Activated CD8-positive, alpha-beta memory T cell treated with anti-CD3 and anti-CD28 coated beads, Interleukin-2, amount 10 ng/mL, durations not matched to agents 7 days and 5 days (primary cell): ENCODE measurements at places on chromosomes 7 and 10. TPM values are rescaled to one million over a fixed set of nuclear protein-coding genes. Genes with fewer than 3 reads are reported as not detected.
A peak's percentile ranks its signal among the peaks of the same experiment; 100 is the strongest.

DNA sequence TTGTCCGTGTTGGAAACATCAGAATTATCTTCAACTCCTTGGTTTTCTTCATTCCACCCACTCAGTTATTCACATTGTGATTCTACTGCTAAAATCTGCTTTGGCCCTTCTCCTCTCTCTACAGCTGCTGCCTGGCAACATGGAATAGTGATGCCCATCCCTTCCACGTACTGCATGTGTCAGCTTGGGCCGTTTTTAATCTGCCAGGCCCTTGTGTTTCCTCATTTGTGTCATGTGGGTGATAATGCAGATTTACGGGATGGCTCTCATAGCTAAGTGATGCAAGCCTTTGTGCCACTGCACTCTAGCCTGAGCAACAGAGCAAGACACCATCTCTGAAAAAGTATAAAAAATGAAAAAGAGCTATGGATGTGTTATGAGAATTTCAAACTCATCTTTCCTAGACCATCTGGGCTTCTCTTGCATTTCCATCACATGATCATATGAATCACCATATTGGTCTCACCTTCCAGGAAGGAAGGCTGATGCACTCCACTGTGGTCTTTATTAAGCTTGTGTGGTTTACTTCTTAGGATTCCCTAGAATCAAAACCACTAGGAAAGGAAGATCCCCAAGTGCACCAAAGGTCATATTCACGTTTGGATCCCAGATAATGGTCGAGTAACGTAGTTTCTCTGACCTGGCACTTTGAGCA, 20.6 kb upstream of the CELF2 start:
- peaks cover 4% of the 10 kb centered on the region for H3K4me1 ChIP-seq
- H3K36me3 ChIP-seq: peaks cover 1% of the 10 kb centered on the region
- H3K4me3 ChIP-seq: no peak overlapping the region

- no peaks in the 10 kb centered on the region for H3K27me3 ChIP-seq
- no peak for DNase-seq
- no peak overlapping the region for H3K4me3 ChIP-seq
- peaks cover 10% of the 10 kb centered on the region for H3K36me3 ChIP-seq
- H3K27ac ChIP-seq: no peak overlapping the region
Observed at GRCh38 chr7:35003679-35004303, 33.5 kb downstream of the DPY19L1 start.

GRCh38 chr10:32372000-32372875, 25.3 kb upstream of the EPC1 start:
- H3K4me3 ChIP-seq: no peak overlapping the region
- DNase-seq: no peak
- no peaks in the 10 kb centered on the region for H3K27me3 ChIP-seq
- peaks cover 37% of the 10 kb centered on the region for H3K4me1 ChIP-seq

GRCh38 chr10:96578633-96579032, 8.2 kb downstream of the TM9SF3 start:
- no peak overlapping the region for H3K27ac ChIP-seq
- no peak overlapping the region for H3K4me3 ChIP-seq
- H3K36me3 ChIP-seq: peaks cover 32% of the 10 kb centered on the region
- DNase-seq: no peak
- no peaks in the 10 kb centered on the region for H3K27me3 ChIP-seq
- peaks cover 19% of the 10 kb centered on the region for H3K4me1 ChIP-seq

DNA sequence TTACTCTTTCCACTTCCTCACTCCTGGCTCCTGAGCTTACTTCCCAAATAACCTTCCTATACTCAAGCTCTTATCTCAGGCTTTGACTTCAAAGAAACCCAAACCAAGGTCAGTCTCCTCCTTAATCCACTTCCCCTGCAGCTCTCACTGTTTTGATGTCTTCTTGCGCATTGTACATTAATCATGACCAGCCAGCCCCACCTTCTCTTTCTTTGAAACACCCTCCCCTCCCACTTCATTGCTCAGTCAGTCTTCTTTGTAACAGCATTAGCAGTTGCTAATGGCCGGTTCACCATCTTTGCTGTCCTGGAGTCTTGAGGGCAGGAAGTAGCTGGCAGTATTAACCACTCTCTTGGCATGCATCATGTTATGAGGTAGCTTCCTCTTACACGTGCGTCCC, 57.9 kb upstream of the CHCHD3 start:
- H3K36me3 ChIP-seq: no peaks in the 10 kb centered on the region
- no peak overlapping the region for H3K4me3 ChIP-seq
- peaks cover 3% of the 10 kb centered on the region for H3K4me1 ChIP-seq
- no peak overlapping the region for H3K27ac ChIP-seq
- no peak for DNase-seq
- peaks cover 19% of the 10 kb centered on the region for H3K27me3 ChIP-seq

Gene SH2D4B
- not detected for total RNA-seq

DNA sequence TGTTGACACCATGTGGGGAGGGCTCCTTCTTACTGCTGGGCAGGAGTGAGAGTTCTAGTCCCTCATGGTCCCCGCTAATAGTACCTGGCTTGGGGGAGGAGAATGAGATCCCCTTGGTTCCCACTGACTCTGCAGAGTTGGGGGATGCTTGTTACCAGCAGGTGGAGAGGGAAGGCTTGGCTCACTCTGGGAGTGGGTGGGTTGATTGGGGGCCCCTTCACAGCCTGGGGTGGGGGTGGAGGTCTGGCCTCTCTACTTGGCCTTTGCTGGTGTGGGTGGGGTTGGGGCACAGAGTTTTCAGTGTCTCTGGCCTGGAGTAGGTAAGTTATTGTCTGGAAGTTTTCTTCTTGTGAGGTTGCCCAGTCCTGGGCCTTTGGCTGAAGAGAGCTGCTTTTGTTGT, 31.9 kb downstream of the ADCY1 start:
- no peaks in the 10 kb centered on the region for H3K27me3 ChIP-seq
- no peak overlapping the region for H3K4me3 ChIP-seq
- DNase-seq: peak; percentile 28
- H3K36me3 ChIP-seq: no peaks in the 10 kb centered on the region
- no peak overlapping the region for H3K27ac ChIP-seq
- H3K4me1 ChIP-seq: no peaks in the 10 kb centered on the region

GRCh38 chr10:117001144-117001543, 3.8 kb downstream of the SHTN1 start:
- DNase-seq: no peak
- H3K36me3 ChIP-seq: peaks cover 2% of the 10 kb centered on the region
- peaks cover 2% of the 10 kb centered on the region for H3K4me1 ChIP-seq

DNA sequence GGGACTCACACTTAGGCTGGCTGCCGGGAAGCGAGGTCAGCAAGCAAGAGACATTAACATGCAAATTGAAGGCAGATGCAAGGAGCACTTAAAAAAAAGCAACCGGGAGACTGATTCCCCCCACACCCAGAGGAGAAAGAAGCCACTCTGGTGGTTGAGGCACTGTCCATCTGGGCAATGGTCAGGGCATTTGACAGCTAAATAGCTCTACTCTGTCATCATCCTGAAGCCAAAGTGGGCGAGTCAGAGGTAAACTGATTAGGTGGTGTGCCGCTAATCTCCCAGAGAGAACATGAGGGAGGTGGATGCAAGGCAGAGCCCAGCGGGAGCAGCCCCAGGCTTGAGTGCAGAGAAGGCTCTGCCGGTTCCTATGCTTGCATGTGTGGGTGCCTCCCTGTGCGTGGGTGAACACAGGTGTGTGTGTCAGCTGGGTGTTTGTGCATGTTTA, 100.6 kb downstream of the PLXNA4 start:
- no peaks in the 10 kb centered on the region for H3K36me3 ChIP-seq
- H3K27ac ChIP-seq: no peak overlapping the region
- H3K4me3 ChIP-seq: no peak overlapping the region

GRCh38 chr10:70405037-70405824, 1.3 kb downstream of the EIF4EBP2 start:
- H3K27ac ChIP-seq: peak overlapping the region; percentile 90
- no peaks in the 10 kb centered on the region for H3K27me3 ChIP-seq
- peaks cover 20% of the 10 kb centered on the region for H3K36me3 ChIP-seq
- peaks cover 36% of the 10 kb centered on the region for H3K4me1 ChIP-seq

DNA sequence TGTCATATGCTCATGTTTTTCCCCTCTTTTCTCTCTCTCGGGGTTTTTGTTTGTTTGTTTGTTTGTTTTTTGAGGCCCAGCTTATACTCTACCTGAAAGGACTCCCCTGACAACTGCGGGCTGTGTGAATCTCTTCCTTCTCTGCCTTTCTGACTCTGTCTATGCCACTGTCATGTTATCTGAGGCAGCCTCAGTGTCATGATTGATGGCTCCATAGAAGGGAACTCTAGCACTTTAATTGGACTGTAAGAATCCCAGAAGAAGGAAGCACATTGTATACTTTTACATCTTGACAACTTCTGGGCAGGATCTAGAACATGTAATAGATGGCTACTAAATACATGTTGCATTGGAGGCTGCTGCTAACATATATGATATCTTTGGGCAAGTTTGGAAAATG, 25.4 kb downstream of the AKR1B15 start:
- no peak overlapping the region for H3K27ac ChIP-seq
- H3K36me3 ChIP-seq: no peaks in the 10 kb centered on the region
- peaks cover 20% of the 10 kb centered on the region for H3K27me3 ChIP-seq
- peaks cover 3% of the 10 kb centered on the region for H3K4me1 ChIP-seq
- no peak for DNase-seq

Gene LRRTM3
- total RNA-seq: not detected

DNA sequence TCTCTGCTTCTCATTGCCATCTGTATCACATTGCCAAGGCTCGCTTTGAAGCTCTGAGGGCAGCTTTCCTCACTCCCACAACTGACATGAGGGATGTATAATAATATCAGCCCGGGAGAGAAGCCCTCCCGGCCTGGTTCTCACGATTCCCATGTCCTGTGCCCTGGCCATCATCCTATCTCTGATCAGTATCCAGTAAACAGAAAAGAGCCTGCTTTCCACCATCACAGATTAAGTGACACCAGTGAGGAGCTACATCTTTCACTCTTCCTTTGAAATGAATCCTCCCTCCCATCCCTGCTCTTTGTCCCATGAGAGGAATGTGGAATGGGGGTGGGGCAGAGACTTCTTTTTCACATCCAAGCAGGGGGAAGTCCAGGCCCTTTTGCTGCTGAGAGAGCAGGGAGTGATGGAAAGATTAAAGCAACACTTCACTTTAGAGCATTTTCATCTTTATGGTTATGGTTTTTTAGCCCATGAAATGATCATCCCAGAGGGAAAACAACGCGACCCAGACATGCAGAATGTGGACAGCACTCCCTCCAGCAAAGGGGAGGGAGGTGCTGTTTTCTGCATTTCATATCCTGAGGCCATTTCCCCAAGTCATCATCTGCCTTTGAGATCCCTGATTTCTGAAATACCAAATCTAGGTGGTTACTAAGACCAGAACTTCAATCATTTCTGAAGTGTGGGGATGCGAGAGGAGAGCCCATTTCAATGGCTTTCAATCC, 84.6 kb upstream of the LYZL1 start:
- H3K4me3 ChIP-seq: no peak overlapping the region
- H3K27ac ChIP-seq: no peak overlapping the region
- no peaks in the 10 kb centered on the region for H3K36me3 ChIP-seq
- H3K27me3 ChIP-seq: no peaks in the 10 kb centered on the region

DNA sequence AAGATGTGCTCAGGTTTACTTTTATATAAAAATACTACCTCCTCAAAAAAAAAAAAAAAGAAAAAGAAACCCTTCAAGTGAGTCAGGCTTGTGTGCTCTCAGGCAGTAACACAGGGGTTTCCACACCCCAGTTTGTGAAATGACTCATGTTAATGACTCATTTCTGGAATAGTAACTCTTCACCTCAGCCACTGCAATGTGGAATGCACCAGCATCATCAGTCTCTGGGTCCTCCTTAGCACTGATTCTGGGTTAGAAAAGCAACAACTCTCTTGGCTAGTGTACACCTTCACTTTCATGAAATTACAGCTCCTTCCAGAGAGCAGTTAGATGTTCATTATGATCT, 110.6 kb downstream of the EMX2 start:
- peak overlapping the region; percentile 50 for H3K27ac ChIP-seq
- DNase-seq: peak; percentile 72
- H3K27me3 ChIP-seq: peaks cover 22% of the 10 kb centered on the region
- H3K36me3 ChIP-seq: peaks cover 5% of the 10 kb centered on the region
- peaks cover 24% of the 10 kb centered on the region for H3K4me1 ChIP-seq

- no peak for DNase-seq
- H3K27ac ChIP-seq: no peak overlapping the region
- no peaks in the 10 kb centered on the region for H3K36me3 ChIP-seq
- H3K4me3 ChIP-seq: no peak overlapping the region
- H3K27me3 ChIP-seq: no peaks in the 10 kb centered on the region
- H3K4me1 ChIP-seq: no peaks in the 10 kb centered on the region
Observed at GRCh38 chr10:20627087-20627486, 270.0 kb downstream of the NEBL start.

- H3K4me1 ChIP-seq: peaks cover 5% of the 10 kb centered on the region
- DNase-seq: no peak
- H3K36me3 ChIP-seq: no peaks in the 10 kb centered on the region
- no peaks in the 10 kb centered on the region for H3K27me3 ChIP-seq
Observed at GRCh38 chr7:155469-155900, 36.9 kb upstream of the FAM20C start.

Gene TMEM273
- 44.9 TPM for total RNA-seq

DNA sequence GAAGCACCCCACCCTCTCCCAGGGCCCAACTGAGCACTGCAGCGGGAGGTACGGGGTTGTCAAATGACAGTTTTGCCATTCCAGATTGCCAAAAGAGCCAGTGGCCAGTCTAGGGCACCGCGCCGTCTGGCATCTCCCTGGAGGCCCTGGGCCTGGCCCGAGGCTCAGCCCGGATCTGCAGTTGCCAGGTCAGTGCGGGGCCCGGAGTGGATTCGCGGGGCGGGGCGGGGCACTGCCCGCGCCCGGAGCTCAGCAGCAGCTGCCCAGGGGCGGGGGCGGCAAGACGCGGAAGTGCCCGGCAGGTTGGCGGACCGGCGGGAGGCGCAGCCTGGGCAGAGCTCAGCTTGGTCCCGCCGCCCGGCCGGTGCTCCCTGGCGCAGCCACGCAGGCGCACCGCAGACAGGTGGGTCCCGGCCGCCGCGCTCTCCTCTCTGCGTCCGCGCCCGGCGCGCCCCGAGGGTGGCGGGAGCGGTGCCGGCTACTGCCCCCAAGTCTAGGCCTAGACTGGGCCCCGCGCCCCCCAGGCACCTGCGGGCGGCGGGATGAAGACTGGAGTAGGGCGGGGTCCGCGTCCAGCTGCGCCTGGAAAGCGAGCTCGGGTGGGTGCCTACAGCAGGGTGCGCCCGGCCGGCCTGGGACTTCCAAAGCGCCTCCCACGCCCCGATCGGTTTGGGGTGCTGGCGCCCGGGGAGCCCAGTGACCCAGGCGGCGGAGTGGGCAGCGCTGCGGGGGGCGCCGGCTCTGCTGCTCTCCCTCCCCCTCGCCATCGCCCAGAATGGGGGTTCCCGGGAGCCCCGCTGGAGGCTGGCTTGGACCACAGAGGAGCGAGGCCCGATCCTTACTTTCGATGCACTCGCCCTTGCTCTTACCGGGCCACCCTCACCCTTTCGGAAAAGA, at the start of gene IRF5:
TSS of gene IRF5 (plus strand) at position 281 of the 897 bp plus-strand sequence. CDS start 4,155 bp downstream, outside the sequence.
- DNase-seq: no peak
- H3K36me3 ChIP-seq: peaks cover 1% of the 10 kb centered on the region
- H3K4me1 ChIP-seq: peaks cover 44% of the 10 kb centered on the region
- peaks cover 15% of the 10 kb centered on the region for H3K27me3 ChIP-seq
- H3K4me3 ChIP-seq: peak within 1 kb of the TSS; percentile 84

Gene ANXA11
- 288 TPM for total RNA-seq

- peaks cover 41% of the 10 kb centered on the region for H3K36me3 ChIP-seq
- H3K4me3 ChIP-seq: peak overlapping the region; percentile 98
- H3K27me3 ChIP-seq: no peaks in the 10 kb centered on the region
- peaks cover 35% of the 10 kb centered on the region for H3K4me1 ChIP-seq
- peak overlapping the region; percentile 99 for H3K27ac ChIP-seq
Observed at GRCh38 chr10:60778971-60779796, 906 bp downstream of the CDK1 start.

Gene MICALL2
- total RNA-seq: 2.2 TPM
